ENCODE measurements at places on chromosomes 12 and 14.

GRCh38 chr12:90619943-90620342, 335.0 kb downstream of the CCER1 start:
- no peak for DNase-seq

DNA sequence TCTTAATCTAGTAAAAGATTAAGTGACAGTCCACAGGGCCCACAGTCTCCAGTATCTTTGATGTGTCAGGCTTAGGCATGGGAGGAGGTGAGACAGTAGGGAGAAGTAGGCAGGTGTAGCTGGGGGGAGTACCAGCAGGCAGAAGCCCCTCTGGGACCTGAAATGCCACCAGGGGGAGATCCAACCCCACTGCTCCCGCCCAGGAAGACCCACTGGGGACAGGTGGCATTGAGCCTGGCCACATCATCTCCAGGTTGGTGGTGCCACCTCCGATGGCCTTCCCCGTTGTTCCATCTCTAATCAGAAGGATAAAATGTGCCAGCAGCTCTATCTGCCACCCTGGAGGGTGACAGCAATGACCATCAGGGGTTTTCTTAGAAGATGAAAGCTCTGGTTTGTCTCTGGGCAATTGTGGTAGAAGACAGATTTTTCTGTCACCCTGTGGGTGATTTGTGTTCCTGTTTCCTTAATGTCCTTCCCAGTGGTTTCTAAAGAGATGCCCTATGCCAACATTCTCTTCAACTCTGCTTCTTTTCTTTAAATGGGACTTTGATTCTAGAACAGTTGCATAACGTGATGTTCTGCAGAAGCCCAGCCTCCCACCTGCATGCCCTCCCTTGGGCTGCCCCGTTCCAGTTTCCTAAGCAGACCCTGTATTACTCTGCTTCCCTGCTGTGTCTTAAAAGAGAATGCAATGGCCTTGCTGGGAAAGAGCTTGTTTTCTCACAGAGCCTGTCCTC, 12.3 kb upstream of the SERPINA12 start:
- DNase-seq, result no peak

DNA sequence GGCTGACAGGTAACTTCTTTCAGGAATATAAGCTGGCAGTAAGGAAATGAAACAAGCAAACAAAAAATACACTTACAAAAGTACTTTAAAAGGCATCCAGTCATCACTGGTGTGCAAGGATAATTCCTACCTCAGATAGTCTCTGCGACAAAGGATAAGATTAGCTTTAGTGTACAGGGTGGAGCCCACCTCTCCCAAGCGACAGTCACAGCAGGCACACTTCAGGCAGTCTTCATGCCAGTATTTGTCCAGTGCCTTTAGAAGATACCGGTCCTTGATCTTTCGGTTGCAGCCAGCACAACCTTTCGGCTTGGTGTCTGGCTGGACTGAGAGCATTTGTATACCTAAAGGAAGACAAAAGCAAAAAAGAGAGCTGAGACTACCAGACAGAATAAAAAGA, 5.4 kb downstream of the LMO3 start:
- DNase-seq, result no peak

GRCh38 chr14:105461903-105462302, 12.7 kb upstream of the CRIP2 start:
- no peak for DNase-seq

DNA sequence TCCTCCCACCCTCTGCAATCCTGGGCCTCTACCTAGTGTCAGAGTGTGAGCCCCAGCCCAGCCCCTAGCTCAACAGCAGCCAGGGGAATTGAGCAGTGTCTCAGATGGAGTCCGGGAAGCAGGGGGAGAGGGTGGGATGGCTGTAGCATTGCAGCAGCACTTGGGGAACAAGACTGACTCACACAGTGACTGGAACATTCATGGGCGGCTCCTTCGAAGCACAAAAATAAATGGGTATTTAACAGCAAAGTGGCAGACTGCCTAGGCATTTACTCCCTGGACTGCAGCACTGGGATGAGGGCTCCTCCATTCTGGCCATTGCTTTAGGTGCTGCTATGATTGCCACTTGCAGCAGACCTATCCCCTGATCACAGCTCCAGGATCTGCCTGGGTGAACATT, 46.0 kb upstream of the STK38L start:
- no peak for DNase-seq

GRCh38 chr12:4813741-4814140, 93.5 kb downstream of the GALNT8 start:
- DNase-seq, result no peak

GRCh38 chr12:109284392-109284791, 24.7 kb downstream of the FOXN4 start:
- no peak for DNase-seq

- no peak for DNase-seq
These were observed 21.0 kb downstream of the KTN1 start for GRCh38 chr14:55600784-55601561.

DNA sequence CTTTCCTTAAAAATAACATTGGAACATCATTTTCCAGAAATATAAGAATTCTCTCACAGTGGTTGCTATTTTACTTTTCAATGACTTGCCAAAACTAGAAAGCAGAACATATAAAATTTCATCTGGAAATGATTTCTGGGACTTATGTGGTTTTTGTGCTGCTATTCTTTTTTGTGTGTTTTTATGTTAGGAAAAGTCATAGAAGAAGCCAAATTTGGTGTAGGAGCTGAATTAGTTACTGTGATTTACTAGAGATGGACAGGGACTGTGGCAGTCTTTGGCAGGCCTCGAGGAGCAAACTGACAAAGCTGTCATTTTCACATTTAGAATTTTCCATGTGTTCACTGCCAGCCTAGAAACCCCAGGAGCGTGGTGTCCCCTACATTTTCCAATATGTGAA, 38.3 kb upstream of the LDHB start:
- DNase-seq, result no peak

DNA sequence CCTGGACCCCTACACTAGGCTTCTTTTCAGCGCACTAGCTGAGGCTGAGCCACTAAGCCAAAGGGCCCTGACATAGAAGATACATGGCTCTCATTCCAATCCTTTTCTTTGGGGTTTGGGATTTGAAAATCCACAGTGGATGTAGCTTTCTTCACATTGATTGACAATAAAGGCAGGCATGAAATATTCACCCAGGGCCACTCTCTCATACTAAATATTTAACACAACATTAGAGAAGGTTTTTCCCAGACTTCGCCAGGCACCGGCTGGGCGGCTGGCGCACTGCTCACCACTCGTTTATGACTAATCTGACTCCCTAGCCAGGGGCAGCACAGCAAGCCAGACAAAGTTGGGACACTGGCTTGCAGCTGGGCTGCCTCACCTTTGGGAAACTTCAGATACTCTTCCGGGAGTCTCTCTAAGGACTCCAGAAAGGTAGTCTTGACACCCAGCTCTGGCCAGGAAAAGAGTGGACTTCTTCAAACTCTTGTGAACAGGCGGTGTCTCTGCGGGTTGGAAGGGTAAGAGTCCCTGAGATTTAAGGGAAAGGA, 699 bp upstream of the HOXC11 start:
- no peak for DNase-seq

- no peak for DNase-seq
These were observed 155.2 kb downstream of the LRIG3 start for GRCh38 chr12:58765076-58765475.

DNA sequence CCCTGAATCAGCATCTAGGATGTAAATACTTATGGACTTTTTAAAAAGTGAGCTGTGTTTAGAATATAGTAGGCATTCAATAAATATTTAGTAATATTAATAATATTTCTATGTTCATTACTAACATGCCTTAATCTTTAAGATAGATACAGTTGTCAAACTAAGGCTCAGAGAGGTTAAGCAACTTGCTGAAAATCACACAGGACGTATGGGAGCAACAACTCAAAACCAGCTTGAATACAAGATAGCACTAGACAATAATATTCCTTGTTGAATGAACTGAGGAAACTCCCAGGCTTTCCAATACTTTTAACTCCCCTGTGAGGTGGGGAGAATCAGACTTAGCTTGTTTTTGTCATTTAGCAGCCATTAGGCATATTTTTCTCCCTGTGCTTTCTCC, 45.3 kb downstream of the LLPH start:
- DNase-seq, result no peak

- no peak for DNase-seq
These were observed 26.8 kb downstream of the AMN1 start for GRCh38 chr12:31702047-31702446.

GRCh38 chr12:43812926-43813325, 6.8 kb upstream of the TWF1 start:
- DNase-seq, result no peak

DNA sequence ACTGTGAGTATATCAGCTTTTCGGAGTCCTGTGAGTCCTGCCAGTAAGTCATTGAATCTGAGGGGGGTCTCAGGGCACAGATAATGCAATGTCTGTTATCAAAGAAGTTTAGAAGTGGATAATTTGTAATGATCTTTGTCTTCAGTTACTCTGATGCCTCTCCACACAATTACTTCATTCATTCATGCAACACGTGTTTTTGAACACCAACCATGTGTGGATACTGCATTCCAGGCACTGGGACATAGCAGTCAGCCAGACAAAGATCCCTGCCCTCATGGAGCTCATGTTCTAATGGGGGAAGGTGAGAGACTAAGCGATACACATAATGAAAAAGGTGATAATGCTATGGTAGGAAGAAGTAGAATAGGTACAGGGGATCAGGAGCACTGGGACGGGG, 60.8 kb upstream of the SCN8A start:
- DNase-seq, result no peak

DNA sequence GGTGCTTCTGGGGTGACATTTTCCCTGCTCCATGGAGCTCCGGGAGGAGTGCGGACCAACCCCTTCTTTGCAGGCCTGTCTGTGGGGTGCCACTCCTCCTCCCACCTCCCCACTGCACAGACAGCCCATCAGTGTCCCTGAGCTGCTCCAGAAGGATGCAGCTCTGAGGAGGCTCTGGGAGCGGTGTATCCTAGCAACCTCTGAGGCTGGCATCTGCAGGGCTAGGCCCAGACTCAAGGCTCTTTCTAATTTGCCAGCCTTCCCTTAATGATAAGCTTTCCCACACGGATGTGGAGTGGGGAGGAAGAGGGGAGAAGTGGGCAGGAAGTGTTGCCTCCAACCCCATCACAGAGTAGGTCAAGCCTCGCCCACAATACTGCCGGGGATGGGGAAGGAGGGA, 59.7 kb downstream of the CALM1 start:
- DNase-seq, result no peak

DNA sequence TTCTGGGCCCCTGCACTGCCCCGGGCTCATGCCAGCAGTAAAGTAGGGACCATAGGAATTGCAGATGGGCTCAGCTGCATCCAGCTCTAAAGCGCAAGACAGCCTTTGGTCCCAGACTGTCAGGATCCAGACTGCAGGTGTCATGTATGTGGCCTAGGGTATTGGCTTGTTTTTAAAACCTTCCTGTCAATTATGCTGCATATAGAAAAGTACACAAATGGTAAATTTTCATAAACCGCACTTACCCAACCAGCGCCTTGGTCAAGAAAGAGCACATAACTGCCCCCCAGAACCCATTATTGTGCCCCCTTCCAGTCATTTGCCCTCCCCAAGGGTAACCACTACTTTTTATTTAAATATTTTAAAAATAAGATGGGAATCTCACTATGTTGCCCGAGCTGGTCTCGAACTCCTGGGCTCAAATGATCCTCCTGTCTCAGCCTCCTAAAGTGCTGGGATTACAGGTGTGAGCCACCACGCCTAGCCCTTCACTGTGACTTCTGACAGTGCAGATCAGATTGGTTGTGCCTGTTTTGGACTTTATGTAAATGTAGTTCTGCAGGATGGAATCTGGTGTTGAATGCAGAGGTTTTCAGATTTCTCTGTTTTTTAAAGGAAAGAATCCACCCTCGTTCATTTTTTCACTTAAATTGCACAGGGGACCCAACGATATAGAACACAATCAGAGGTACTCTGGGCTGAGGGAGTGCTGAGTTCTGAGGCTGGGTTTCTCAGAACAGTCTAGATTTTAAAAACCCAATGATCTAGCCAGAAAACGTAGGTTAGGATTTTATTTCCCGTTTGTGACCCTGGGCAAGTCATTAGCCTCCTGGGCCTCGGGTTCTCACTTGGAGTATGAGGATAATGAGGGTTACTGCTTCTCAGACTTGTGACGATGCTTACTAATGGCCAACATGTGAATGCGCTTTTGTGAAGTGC, 6.7 kb downstream of the NR4A1 start:
- no peak for DNase-seq

Data from stimulated activated CD8-positive, alpha-beta memory T cell treated with anti-CD3 and anti-CD28 coated beads, Interleukin-4, amount 100 ng/mL, for 4 hours (primary cell).